ENCODE measurements at places on chromosomes 1 and 21.

DNA sequence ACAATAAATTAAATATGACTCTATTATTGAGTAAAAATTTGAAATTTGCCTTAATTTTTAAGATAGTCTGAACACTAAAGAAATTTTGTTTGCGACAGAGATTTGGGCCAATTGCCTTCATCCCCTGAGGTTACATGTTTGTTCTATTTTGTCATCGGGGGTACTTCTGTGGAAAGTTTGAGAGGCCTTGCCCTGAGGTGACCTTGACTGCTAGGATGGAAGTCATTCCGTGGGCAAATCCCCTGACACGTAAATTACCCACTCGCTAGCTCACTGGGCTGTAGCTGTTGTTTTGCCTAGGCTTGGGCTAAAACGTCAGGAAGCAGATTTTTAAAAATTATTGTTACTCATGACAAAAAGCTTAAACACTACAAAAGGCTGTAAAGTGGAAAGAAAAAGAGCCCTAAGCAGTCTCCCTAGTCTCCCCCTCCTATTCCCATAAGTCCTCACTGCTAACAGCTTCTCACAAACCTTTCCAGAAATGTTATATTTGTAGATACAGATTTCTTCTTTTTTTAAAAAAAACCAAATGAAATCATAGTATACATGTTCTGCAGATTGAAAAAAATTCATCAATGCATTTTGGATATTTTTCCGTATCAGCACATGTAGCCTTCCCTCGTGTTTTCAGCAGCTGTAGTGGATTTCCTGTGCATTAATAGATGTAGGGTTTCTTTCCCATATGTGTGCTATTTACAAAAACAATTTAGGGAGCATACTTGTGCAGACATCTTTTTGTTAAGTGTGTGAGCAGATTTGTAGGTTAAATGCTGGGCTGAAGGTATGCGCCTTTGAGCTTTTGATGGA is 142.7 kb downstream of the MRPS6 start:
- no peak for DNase-seq

DNA sequence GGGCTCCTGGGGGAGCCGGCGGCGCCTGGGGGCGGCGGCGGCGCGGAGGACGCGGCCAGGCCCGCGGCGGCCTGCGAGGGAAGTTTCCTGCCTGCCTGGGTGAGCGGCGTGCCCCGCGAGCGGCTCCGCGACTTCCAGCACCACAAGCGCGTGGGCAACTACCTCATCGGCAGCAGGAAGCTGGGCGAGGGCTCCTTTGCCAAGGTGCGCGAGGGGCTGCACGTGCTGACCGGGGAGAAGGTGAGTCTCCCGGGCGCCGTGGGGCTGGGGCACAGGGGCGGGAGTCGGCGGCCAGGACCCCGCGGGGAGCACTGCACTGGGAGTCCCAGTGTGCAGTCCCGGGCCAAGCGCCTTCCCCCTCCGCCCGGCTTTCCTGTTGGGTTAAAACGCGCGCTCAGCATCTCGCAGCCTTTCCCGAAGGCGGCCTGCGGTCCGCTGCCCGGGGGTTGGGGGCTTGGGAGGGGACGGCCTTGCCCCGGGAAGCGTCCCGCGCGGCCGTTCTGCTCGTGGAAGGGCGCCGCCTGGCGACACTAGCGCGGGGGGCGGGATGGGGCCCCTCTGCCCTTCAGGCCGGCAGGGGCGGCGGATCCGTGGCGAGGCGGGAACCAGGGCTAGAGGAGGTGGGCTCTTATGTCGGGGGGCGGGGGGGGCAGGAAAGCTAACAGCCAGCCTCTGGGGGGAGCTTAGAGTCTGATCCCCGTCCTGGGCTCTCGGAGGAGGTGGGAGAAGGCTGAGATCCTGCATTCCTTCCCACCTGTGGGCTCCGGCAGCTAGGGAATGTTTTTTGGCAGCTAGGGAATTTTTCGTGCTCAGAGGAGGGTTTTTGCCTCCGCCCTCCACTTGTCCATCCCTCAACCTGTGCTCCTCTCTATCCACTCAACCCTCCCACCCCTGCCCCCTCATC is 1.1 kb downstream of the HUNK start:
- no peak for DNase-seq

- DNase-seq: no peak
Observed at GRCh38 chr21:32281531-32281930, 2.7 kb upstream of the MIS18A start.

DNA sequence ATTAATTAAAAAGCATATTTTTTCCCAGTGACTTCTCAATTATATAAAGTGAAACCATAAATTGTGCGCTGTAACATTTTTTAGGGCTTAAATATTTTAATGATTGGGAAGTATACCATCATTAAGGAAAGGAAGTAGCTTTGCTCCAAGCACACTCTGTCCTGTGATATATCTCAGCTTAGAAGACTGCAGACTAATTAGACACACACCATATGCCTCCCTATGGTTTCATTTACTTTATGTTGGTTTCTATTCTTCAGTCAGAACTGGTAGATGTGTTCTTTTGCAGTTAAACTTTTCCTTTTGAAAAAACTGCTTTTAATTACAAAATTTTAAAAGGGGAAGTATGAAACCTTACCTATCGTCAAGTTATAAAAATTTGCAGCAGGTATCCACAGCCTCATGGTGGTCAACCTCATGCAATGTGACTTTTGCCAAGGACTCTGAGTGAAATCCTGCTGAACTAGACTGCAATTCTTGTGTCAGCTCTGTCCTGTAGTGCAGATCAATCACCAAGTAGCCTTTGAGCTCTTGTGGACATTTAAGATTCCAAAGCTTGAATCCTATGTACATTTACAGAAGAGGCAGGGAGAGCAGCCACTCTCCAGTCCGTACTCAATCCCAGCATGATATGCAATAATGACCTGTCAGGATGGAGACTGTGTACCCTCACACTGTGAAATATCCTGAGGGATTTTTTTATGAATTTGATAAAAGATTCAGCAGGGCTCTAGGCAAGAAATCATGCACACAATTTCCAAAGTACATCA is 149.1 kb downstream of the AMY1C start:
- no peak for DNase-seq

DNA sequence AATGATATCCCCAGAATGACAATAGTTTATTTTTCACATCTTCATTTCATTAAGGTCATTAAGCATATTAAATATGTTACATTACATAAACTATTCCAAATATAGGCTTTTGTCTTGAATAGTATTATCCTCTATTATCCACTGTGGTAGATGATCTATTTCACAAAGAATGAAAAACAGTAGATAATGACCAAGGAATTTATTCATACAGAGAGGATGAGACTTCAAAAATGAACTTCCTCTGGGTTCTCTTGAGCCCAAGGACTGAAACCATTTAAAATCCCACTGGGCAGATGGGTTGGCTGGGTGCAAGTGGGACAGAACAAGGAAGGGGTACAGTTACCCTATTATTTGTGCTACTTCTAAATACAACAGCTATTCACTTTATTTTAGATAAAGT is 33.0 kb downstream of the PTPN14 start:
- DNase-seq: no peak

DNA sequence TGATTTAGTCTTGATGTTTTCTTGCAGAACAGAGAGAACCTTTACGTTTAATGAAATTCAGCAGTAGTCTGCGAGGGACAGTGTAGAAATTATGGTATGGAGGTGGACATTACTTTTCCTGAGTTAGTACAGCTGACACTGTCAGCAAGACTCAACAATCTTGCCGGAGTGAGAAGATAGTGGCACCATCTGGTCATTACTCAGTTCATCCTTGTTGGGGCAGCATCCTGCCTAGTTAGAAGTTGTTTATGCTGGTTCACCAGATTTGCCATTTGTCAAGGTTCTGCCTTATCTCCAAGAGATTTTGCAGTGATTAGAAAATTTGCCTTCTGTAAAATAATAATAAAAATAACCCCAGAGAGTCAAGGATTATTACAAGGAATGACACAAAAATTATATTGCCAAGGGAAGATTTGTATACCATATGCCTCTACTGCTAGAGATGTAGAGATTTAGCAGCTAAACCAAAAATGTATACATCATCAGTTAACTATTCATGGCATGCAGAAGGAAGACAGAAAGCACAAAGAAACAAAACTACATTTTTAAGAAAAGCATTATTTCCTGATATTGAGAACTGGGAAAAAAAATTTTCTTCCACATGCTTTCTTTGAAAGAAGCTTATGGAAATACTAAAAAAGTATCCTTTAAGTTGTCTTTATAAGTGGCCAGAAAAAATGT is 1967.4 kb downstream of the NCAM2 start:
- no peak for DNase-seq

- no peak for DNase-seq
Observed at GRCh38 chr1:228109962-228110488, 926 bp upstream of the MRPL55 start.

DNA sequence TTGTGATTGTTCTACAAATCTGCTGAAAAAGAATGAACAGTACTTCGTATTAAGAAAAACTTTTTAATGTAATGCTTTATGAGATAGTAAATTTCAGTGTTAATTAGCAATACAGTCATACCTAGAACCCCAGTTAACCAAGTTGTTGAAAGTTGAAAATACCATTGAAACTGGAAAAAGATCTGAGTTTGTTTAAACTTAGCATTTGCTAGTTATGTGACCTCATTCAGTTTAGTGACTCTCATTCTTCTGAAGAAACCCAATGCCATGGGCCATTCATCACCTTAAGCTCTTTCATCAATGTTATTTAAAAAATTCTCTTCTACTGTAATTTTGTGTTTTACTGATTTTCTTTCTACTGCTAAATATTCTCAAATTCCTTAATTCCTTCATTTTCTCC is 20.2 kb downstream of the RCOR3 start:
- DNase-seq: no peak

- no peak for DNase-seq
Observed at GRCh38 chr1:115142616-115143015, 53.3 kb upstream of the TSPAN2 start.

DNA sequence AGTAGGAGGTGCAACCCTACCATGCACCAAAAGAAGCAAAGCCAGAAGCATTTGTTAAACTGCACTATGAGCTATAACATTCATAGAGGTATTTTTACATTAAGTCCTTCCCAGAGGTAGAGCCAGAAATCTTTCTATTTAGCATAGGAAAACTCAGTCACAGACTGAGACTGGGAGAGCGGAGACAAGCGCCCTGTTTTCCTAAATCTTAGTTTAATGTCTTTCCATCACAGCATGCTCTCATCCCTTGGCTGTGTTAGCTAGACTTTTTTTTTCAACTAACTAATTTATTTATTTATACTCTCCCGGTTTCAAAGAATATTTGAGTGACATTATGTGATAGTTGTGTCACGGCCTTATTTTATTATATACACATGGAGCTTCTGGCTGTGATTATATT is 304.1 kb downstream of the LMX1A start:
- DNase-seq: no peak

GRCh38 chr1:201649761-201650622 is 111.1 kb downstream of the NAV1 start:
- DNase-seq: no peak

GRCh38 chr1:27045973-27046558 is 33.4 kb upstream of the TENT5B start:
- peak; percentile 60 for DNase-seq

GRCh38 chr1:19981507-19982312 is 2.3 kb upstream of the PLA2G2A start:
- peak; percentile 1 for DNase-seq
